ENCODE measurements at places on chromosomes 16 and 17.

GRCh38 chr17:70308618-70309017 is 139.3 kb downstream of the KCNJ2 start:
- DNase-seq: no peak

DNA sequence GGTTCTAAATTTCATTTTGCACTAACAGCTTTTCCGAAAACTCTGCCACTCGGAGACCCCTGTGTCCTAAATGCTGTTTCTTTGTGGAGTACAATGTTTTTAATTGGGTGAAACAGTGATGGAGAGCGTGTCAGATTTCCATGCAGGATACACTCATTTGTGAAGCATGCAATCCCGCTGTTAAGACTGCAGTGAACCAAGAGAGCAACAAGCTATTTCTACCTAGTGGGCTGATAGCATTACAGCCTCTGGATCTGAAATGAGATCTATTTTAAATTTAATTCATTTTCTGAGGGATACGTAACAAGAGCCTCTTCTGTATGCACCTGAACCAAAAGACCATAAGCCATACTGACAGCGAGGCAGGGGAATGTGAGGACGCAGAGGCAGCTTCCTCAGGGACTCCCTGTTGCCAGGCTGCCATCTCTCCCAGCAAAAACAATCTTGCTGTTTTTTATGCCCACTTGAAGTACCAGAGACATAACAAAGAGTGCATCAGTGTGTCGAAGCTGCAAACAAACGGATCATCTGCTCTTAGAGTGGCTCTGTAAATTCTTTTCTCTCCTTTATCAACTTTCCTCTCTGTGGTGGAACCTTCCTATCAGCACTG is 199.9 kb upstream of the COX10 start:
- no peak for DNase-seq

GRCh38 chr17:57433452-57433851 is 177.1 kb downstream of the MSI2 start:
- DNase-seq: no peak

GRCh38 chr17:29835435-29836351 is 94.3 kb downstream of the SSH2 start:
- peak; percentile 30 for DNase-seq

GRCh38 chr16:25010542-25010941 is 4.6 kb downstream of the ARHGAP17 start:
- no peak for DNase-seq

- DNase-seq: no peak
Measured at GRCh38 chr16:5642011-5642410, 544.4 kb upstream of the EEF2KMT start.

DNA sequence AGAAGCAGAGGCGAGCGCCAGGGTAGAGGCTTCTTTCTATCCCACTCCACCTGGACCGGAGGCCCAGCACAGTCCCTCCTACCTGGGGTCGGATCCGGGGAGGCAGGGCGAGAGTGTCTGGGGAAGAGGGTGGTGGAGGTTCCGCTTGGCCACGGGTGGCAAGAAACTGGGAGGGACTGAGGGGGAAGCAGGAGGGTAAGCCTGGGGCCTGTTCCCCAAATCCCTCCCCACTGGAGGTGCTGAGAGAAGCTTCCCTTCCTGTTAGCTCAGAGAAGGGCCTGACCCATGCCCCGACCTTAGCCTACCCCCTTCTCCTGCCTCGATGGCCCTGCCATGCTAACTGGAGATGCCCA is 1.8 kb upstream of the TPPP3 start:
- DNase-seq: no peak

DNA sequence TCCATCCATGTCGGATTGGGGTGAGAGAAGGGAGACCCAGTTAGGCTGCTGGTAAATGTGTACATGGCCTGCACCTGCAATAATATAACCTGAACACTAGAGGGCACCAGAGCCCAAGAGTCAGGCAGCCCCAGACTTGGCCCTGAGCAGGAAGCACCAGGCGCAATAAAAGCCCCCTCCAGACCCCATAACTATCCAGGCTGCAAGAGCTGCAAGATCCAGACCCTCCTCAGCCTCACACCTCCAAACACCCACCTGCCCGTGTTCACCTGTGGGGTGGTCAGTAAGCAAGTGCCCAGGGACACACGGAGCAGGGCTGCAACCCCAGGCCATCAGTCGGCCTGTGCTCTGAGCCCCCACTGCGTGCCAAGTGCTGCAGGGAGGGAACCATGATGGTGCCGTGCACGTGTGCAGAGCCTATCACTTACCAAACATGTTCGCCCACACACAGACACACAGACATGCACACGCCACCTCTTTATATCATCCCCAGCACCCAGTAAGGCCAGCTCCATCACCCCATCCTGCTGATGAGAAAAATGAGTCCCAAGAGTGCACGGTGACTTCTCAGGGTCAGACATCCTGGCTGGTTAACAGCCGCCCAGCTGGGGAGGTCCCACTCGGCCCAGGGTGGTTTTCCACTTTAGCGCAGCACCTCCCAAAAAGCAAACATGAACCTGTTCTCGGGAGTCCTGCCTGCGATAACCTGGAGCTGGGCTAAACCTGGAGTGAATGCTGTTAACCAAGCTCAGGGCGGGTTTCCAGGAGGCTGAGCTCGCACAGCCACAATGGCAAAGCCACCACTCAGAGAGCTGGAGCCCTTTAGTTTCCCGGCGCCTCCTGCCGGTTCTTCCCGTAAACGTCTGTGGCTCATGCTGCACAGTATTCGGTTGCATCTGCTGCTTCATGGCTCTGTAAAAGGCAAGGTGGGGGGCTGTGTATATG is 439.8 kb downstream of the SOX9 start:
- DNase-seq: peak; percentile 83

DNA sequence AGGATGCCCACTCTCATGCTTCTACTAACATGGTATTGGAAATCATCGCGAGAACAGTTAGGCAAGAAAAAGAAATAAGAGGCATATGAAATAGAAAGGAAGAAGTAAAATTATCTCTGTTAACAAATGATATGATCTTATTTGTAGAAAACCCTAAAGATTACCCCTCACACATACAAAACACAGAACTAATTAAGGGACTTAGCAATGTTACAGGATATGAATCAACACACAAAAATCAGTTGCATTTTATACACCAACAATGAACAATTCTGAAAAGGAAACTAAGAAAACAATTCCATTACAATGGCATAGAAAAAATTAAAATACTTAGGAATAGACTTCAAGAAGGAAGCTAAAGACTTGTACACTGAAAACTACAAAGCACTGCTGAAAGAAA is 2.7 kb upstream of the CAPNS2 start:
- DNase-seq: no peak

DNA sequence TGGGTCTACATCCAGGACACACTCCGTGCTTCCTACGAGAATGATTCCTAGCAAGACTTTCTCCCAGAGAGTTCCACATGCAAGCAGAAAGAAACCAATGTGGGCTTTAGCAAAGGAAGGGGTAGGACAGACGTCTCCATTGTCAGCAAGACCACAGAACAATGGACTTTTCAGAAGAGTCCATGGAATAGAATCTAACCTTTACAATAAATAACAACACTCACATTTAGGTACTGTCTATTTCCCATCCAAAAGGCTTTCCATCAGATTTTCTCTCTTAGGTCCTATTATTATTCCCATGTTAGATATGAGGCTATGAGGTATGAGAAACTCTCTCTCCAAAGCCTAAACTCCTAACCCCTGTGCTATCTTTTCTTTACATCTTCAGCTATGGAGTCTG is 360.9 kb downstream of the GRIN2A start:
- no peak for DNase-seq

DNA sequence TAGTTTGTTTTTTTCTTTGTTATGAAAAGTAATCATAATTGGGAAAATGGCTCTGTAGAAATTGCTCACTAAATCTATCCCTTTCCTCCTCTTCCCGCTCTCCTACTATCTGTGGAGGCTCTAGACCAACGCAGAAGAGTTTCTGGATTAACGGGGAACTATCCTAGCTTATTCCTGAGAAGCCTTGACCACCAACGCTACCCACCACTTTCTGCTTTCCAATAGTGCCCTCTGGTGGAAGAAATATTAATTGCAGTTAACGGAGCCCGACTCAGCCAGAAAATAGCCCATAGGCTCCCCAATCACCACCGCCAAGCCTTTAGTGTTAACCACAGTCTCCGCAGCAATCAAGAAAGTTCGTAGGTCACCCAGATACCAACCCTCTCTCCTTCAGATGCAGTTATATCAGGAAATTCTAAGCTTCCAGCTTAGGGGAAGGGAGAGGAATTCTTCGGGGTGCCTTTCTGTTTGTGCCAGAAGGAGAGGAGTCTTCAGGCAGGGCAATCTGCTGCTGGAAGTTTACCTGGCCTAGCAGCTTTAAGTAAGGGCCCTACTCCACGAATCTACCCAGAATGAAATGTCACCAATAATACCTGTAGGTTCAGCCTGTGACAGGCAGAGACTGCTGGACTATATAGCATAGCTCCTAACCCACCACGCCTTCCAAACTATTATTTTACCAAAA is 23.0 kb upstream of the NSRP1 start:
- peak; percentile 75 for DNase-seq

- DNase-seq: no peak
Measured at GRCh38 chr16:66905633-66906539, 12.8 kb downstream of the CDH16 start.

Data from AG08396 (cell line).